ENCODE measurements at places on chromosomes 4 and X.
A peak's percentile ranks its signal among the peaks of the same experiment; 100 is the strongest.

GRCh38 chr4:87103691-87104187 is 116.7 kb downstream of the KLHL8 start:
- no peak for DNase-seq

- DNase-seq, result no peak
These were observed 7.2 kb upstream of the DDX60L start for GRCh38 chr4:168487282-168488035.

- peak; percentile 30 for DNase-seq
These were observed 4.5 kb downstream of the DDX60L start for GRCh38 chr4:168475745-168476144.

GRCh38 chrX:148161701-148162100 is 180.6 kb downstream of the FMR1NB start:
- DNase-seq, result no peak

DNA sequence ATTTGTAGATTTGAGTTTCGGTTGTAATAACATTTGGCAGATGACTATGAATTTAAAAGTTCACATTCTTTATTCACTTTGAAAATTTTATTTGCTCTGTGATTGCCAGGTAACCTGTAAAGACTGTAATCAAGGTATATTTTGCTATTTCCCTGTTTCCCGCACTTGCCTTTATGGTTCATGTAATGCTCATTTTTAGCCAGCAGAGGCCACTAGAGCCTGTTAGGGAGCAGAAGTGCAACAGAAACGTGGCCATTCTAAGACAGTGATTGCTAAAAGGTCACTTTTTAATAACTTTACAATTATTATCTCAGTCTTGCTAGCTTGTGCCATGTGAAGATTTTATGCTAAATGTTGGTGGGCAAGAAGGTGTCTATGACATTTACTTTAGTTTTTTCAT is 12.4 kb downstream of the YIPF6 start:
- no peak for DNase-seq

DNA sequence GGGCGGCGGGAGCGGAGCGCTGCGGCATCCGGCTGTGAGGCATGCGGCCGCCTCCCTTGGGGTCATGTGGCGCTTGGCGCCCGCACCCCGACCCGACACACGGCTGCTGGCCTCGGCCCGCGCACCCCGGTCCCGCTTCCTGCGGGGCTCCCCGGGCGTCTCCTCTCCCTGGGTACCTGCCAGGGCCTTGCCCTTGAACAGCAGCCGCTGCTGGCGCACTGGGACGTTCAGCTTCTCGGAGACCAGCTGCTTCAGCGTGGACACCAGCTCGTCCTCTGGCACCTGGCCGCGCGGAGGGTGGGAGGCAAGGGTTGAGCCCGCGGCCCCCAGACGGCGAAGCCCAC is 391 bp downstream of the UBL4A start:
- DNase-seq, result peak; percentile 26

DNA sequence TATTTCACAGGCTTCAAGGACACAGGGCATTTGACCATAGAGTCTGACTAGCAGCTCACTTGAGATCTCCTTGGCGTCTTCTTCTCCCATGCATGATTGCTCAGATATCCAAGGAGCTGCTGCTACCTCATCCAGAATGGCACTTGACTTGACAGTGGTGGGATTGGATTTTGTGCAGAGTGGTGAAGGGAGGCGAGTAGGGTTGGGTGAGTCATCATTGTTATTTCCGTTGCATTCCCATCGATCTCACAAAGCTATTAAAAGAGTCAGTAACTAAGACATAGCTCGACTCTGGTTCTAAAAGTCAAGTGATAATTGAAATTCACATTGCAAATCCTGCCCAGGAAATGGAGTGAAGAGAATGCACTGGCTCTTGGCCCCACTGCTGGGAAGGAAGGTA is 27.7 kb downstream of the NHSL2 start:
- no peak for DNase-seq

DNA sequence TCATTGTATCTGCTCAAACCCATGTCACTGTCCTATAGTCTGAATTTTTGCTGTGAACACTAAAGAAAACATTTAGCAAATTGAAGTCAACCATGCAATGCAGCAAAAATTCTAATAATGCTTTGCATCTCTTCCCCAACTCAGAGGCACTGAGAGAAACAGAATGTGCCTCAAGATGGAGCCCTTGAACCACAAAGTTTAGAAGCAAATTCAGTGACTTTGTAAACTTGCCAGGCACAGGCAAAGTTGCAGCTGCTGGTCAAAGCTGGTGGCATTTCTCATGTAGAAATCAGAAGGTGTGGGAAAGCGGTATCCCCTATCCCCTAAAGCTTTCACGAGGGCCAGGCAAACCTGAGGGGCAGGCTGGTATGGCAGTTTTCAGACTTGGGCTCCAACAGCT is 121.7 kb upstream of the DIPK2B start:
- no peak for DNase-seq

DNA sequence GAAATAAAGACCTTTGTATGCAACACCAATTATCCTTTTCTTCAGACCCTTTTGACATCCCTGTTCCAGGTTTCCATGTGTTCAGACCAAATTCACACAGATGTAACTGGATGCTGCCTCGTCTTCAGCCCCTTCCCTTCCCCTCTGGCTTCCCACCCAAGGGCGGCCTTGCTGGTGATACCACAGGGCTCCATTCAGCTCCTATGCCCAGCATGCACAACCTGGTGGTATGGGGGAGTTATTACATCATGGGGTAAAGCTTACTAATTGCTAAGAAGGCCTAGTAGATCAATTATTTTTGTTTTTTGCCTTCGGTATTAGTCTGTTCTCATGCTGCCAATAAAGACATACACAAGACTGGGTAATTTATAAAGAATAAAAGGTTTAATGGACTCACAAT is 317.0 kb upstream of the CXXC4 start:
- DNase-seq, result no peak

GRCh38 chr4:6953751-6954380 is 44.2 kb downstream of the TBC1D14 start:
- DNase-seq, result no peak

DNA sequence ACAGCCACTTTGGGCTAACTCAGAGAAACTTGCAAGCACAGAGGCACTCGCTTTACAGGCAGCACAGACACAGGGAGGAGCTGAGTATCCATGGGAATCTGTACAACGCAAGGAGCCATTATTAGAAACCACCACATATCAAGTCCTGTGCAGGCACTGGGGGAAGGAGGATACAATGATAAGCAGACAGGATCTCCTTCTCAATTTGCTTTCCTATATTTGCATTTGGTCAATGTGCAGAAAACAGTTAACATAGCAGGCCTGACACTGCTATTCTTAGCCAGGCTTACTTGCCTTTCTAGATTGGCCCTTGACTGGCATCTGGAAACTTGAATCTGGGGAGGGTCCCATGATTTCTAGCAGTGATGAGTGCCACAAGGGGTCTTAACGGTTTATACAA is 65.8 kb downstream of the TEC start:
- no peak for DNase-seq

DNA sequence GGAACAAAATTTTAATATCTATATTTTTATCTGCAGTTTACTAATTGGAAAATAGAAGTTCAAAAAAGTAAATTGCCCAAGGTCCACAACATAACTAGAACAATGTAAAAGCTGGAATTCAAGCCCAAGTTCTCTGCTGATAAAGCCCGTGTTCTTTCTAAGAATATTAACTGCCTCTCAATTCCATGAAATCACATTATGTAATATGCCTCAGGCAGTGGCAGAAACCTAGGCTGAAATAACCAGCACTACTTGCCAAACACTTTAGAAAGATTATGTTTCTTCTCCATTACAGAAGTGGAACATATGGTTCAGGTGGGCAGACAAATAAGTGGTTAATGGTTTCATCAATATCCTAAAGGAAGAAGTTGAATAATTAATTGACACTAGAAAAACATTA is 56.7 kb upstream of the ADGRL3 start:
- no peak for DNase-seq

GRCh38 chr4:94933799-94934198 is 176.0 kb downstream of the BMPR1B start:
- no peak for DNase-seq

GRCh38 chr4:30380404-30380998 is 339.7 kb upstream of the PCDH7 start:
- DNase-seq, result no peak

DNA sequence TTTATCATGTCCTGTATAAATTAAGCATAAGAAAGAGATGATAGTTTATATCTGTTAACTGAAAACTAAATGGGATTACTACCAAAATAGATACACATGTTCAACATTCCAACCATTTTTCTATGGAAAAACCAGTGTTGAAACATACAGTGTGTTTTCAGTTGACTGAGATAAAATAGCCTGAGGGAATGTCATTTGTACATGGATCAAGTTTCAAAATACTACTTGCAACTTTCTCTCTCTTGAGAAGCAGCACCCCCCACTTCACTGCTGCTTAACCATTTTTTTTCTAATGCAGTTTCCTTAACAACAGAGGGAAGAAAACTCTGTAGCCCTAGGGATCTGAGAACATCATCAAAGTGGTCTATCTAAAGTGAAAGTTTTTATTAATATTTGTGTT is 70.8 kb downstream of the NPNT start:
- no peak for DNase-seq

- no peak for DNase-seq
These were observed 235.1 kb downstream of the PPARGC1A start for GRCh38 chr4:23654791-23655190.

- no peak for DNase-seq
These were observed 139.4 kb upstream of the SCML1 start for GRCh38 chrX:17597836-17598439.

DNA sequence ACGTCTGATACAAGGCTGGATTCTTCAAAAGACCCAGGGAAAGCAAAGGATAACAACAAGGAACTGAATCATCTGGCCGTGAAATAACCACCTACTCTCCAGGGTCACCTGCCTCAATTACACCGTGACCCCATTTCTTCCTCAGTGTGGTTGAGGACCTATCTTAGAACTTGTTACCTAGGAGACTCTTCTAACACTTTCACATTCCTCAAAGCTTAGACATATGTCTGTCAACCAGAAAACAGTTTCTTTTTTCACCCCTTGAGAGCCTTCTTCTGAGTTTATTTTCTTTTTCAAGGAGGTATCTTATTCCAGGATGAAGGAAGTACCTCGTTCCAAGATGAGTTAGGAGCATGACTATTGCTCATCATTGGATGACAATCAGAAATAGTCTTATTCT is 337.8 kb downstream of the ARHGAP24 start:
- no peak for DNase-seq

- DNase-seq, result peak; percentile 12
These were observed 23.2 kb downstream of the PRPS2 start for GRCh38 chrX:12814420-12814819.

DNA sequence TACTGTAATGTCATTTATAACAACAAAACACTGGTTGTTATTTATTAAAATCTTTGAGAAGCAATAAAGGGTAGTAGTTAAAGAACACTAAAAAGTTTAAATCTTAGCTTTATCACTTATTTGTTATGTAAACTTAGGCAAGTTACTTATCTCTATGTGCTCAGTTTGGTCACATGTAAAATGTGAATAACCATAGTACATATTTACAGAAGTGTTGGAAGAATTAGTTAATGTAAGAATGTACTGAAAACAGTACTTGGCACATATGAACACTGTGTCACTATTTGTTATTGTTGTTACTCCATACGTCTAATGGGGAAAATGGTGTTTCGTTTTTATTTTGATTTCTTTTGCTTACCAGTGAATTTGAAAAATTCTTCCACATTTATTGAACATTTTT is 9.1 kb downstream of the NEK1 start:
- no peak for DNase-seq

DNA sequence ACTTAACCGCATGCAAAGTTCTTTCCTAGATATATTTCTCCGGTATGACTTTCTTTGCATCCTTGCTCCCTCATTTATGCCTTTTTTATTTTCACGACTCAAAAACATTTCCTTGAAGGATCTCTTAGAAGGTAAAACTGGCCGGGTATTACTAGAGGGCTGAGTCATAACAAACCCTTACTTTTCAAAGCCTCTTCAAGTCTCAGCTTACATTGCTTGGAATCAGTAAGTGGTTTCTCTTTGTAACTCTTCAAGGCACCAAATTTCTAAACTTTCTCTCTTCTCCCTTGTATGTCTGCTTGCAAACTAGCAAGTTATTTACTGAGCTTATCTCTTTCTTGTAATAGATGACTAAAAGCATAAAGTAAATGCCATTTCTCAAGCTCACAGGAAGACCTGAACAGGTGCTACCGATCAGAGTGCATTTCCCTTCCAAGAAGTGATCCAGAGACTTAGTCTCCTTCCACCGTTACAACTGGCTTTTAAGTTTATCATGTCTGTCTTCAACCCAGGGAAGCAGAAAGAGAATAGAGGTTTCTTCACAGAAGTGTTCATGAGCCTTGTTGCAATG is 75.5 kb downstream of the ANXA10 start:
- DNase-seq, result no peak

DNA sequence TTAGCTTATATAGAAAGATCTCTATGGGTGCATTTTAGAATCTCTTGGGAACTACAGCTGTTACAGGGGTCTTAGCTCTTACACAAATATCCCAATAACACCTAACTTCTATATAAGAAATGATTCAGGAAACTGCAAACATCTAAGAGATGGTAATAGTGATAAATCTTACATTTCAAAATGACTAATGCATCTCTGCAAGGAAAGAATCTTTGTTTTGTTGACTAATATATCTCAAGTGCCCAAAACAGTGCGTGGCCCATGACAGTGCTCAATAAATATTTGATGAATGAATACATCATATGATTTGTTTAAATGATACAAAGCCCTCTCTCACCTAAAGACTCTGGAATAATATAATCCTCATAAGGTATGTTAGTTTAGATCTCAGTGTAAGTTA is 47.5 kb downstream of the CENPE start:
- DNase-seq, result no peak

GRCh38 chr4:89640620-89641366 is 196.2 kb downstream of the SNCA start:
- peak; percentile 3 for DNase-seq

DNA sequence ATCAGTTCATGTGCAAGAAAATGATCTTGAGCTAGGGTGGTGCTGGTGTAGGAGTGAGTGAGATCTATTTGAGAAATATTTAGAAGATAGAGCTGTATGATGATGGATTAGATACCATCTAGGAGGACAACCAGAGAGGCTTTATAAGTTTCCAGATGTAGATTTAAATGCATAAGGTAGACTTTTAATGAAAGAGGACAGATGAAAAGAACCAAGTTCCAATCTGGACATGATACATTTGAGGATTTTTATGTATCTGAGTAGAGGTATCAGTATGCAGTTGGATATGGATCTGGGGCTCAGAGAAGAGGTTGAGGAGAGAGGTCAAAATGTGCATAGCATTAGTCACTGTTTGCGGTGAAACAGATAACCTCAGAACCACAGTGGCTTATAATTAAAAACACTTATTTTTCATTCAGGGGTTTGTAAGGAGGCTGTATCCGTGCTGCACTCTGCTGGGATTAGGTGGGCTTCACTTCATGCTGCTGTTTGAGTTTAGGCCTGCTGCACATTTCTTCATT is 348.7 kb downstream of the BMPR1B start:
- no peak for DNase-seq

- no peak for DNase-seq
These were observed 4.8 kb upstream of the GAR1 start for GRCh38 chr4:109810552-109811387.

- no peak for DNase-seq
These were observed 89.2 kb downstream of the TMEM144 start for GRCh38 chr4:158299459-158300007.
